Activated effector memory CD4-positive, alpha-beta T cell treated with anti-CD3 and anti-CD28 coated beads, Interleukin-2, amount 50 U/mL, for 16 hours (primary cell): ENCODE measurements at places on chromosomes 16 and 17.
A peak's percentile ranks its signal among the peaks of the same experiment; 100 is the strongest.

- DNase-seq, result no peak
These were observed 174.1 kb downstream of the ZFHX3 start for GRCh38 chr16:72873853-72874252.

DNA sequence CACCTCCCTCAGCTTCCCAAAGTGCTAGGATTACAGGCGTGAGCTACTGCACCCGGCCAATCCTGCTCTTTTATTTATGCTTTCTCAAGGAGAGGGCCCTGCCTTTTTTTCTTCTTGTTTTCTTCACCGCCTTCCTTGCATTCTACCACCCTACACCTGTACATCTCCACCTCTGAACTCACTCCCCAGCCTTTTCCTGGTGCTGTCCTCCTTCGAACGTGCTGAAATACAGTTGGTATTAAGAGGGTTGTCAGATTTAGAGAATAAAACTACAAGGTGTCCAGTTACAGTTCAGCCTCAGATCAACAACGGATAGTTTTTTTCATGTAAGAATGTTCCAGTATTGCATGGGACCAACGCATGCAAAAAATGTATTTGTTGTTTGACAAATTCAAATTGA lies 1.7 kb downstream of the PIRT start:
- no peak for DNase-seq

DNA sequence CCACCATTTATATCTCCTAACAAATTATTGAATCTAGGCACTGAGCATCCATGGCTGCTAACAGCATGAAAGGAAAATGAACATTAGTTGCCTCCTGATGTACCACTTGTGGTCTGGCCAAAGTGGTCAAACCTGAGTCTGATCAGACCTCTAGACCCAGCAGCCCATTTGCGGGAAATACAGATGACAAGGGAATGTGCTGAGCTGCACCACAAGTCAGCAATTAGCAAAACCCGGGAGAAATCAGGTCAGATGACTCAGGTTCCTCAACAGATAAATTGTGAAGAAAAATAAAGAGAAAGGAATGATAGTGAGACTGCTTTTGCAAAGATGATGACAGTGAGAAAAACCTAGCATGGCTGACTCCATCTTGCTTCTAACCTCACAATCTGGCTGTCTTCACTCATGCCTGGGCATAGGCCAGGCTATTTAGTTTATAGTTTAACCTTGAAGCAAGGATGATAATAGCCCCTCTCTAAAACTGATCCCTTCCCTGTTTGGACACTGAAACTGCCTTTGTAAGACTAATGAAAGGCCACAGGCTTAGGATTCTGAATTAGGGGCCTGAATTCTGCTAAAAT lies 142.7 kb upstream of the ASIC2 start:
- no peak for DNase-seq

DNA sequence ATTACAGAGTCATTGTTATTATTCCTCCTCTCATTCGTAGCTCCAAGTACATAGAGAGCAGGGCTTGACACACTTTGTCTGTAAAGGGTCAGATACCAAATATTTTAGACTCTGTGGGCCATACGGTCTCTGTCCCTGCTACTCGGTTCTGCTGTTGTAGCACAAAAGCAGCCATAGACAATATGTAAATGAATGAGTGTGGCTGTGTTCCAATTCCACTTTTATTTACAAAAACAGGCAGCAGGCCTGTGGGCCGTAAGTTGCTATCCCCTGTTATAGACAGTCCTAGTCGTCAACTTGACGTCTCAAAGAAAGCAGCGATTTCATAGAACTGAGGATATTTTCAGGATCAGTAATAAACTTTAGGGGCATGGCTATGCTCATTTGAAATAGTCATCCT lies 161.6 kb downstream of the MSI2 start:
- DNase-seq, result no peak

DNA sequence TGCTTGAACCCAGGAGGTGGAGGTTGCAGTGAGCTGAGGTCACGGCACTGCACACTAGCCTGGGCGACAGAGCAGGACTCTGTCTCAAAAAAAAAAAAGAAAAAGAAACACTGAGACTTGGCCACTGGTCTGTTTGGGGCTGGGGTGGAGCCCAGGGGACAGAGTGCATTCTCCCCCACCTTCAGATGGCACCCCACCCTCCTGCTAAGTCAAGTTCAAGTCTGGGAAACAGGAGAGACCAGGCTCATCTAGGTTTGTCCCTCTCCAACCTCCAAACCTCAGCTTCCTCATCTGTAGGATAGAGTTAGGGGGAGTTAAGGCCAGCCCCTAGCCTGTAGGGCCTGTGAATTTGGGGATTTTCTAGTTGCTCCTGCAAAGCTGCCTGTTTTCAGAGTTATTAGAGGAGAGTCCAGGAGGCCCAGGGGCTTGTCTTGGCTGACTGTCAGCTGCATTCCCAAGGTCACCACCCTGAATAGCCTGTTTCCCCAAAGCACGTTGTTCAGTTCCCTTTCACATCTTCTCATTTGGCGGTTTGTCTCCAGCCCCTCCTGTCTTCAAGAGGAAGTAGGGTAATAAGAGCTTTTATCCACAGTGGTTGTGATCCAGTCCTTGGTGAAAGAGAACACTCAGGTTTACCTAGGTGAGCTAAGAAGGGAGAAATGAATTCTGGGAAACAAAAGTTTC lies 2.2 kb downstream of the MT3 start:
- DNase-seq, result no peak

DNA sequence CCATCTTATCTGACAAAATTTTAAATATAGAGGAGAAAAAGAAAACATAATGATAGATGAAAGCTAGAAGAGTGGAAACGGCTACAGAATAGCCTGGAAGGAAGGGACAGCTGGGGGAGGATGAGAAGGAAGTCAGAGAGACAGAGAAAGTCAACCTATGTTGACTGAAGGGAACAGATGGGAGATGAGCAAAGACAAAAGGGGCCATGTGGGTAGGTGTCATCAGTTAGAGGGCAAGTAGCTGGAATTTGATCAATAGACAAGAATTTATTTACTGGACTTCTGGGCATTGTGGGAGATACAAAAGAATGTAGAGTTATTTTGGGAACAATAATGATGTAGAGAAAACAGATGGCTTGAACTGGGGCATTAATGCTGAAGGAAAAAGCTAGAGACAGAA lies 194.4 kb downstream of the ANKFN1 start:
- DNase-seq, result no peak

- DNase-seq, result peak; percentile 65
These were observed 24.4 kb downstream of the YWHAE start for GRCh38 chr17:1375615-1376014.

DNA sequence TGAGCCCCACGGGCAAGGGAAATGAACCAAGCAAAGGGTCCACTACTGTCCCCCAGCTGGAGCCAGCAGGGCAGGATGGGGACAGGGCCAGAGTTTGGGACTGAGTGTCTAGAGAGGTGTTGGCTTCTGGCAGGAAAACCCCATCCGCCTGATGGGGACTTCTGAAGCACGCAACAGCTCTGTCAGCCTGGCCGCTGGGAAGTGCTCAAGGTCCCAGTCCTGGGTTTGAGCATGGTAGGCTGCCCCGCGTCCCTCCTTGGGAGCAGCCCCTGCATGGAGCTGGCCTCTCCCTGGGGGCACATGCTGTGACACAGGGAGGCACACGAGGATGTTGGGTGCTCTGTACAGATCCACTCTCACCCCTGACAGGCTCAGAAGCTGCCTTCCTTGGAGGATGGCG lies 14.6 kb downstream of the ACE start:
- no peak for DNase-seq

GRCh38 chr17:49197346-49197998 lies 12.9 kb downstream of the GNGT2 start:
- peak; percentile 31 for DNase-seq

DNA sequence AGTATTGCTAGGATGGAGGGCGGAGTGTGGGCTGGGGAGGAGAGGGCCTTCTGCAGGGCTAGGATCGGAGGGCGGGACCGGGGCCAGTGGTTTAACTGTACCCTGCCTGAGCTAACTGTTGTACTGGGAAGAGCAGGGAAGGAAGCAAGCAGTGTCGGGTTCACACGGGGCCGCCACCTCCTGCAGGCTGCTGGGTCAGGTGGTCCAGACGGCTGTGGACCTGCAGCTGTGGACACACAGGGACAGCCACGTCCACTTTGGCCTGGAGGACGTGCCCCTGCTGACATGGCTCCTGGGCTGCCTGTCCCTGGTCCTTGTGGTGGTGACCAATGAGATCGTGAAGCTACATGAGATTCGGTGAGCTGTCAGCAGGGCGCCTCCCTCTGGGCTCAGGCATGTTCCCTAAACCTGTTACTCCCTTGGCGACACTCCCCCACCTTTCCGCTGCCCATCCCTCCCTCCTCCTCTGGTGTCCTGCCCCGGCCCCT lies 16.6 kb downstream of the CASKIN2 start:
- DNase-seq, result no peak

- peak; percentile 48 for DNase-seq
These were observed 119.5 kb upstream of the TNRC6C start for GRCh38 chr17:77838748-77839697.

DNA sequence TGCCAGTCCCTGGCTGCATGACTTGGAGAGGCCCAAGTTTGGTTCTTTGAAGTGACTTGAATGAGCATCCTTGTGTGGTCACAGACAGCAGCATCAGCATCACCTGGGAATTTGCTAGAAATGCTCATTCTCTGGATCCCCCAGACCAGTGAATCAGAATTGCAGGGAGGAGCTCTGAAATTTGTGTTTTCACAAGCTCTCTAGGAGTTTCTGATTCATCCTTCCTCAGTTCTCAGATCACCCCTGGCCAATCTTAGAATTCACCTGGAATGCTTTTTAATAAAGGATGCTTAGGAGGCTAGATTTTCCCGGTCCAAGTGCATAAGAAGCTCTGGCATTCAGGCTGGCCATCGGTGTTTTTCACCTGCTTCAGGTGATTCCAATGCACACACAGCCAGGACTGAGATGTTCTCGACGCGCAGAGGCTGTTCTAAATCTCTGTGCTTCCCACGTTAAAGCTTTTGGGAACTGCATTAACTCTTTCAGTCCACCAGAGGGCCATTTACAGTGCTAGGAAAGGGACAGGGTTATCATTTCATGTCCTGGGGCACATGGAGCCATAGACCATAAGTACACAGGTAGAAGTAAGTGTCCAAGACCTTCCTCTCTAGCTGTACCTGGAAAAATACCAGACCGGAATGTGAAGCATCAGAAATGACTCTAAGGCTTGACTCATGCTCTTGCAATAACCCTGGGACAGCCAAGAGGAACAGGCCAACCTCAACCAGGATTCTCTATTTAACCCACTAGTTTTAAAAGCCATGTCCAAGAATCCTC lies 85.7 kb upstream of the XYLT1 start:
- DNase-seq, result no peak

DNA sequence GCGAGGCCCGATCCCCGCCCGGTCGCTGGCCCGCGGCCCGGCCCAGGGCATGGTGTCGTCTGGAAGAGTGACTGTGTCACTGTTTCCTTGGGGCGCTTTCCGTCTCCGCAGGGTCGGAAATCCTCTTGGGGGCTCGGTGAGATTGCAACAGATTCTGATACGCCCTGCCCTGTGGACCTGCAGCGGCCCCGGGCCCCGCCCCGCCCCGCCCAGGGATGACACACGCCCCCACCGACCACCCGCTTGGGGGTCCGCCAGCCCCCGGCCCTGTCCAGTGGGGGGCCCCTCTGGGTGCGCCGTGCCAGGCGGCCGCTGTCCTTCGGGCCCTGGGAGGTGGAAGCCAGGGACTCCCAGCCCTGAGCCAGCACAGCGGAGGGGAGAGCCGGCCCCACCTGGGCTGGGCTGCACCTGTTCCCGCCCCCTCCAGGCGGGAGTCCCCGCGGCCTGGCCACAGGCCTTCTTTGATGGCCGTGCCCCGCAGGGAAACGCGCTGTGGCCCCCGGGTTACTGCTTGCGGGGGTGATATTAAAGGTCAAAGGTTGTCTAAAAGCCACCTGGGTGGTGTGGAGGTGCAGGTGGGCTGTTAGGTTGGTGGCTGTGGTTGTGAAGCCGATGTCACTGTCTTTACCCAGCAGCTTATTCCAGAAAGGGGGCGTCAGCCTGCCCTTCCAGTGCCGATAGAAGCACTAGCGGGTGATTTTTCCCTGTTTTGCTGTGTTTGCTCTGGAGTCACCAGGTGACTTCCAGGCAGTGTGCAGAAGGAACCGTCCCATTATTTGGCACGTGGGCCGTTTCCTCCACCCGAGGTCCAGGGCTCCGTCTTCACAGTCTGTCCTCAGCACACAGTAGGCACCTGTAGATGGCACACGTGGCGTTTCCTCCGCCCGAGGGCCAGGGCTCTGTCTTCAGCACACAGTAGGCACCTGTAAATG lies 752 bp downstream of the TBC1D24 start:
- DNase-seq, result peak; percentile 75

DNA sequence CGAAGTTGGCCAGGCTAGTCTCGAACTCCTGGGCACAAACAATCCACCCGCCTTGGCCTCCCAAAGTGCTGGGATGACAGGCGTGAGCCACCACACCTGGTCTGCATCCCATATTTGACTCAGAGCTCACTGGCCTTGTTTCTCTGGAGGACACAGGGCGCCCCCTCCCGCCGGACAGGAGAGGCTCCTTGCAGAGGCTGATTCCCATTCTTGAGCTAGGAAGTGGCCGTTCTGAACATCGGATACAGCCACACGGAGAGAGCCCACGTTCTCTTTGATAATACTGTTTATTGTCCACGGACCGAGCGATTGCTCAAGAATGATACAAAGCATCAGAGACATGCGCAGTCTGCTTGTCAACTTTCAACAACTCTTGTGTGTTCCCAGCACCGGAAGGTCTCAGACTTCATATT lies 12.1 kb upstream of the USP36 start:
- no peak for DNase-seq

DNA sequence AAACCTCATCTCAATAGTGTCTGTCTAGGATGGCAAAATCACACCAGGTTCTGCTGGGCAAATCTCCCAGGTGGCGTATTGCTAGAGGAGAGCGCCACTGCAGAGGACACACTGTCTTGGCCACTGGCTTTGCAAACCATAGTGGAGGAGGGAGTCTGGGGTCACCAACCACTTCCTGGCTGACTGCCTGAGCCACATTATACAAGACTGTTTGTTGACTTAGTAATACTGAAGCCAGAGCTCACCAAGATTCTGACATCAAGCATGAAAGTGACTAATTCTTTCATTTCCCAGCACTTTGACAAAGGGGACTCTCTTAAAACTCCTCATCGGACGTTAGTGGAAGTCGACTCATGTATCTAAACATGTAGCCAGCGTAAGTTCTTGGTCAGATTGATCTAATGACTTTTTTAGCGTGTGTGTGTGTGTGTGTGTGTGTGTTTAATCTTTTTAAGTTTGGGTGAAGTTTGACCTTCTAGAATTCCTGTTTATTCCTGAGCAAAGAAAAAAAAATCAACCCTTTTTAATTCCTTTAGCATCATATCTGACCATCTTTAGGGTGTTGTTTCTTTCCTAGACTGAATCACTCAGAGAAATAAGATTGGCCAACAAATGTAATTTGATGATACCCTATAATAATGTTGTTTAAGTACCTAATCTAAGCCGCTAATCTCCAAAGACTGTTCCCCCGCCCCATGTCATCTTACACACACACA lies 13.7 kb downstream of the PITPNC1 start:
- DNase-seq, result peak; percentile 83

DNA sequence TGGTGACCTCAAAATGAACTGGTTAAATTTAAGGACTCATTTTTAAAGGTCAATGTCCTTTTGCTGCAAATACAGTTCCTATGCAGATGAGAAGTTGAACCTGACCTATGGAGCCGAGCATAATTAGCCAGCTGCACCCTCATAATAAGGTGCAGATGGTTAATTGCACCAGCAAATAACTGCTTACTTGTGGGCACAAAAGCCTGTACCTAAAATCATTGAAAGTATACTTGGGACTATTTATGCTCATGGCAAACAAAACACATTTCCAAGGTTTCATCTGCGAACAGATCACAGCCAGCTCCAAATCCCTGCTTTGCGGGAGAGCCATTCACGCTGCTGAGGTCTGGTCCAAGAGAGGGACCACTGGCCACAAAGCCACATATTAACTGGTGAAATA lies 13.0 kb downstream of the HYDIN start:
- DNase-seq, result no peak

GRCh38 chr17:50125420-50125997 lies 4.5 kb downstream of the SAMD14 start:
- DNase-seq, result no peak
